CD8-positive, alpha-beta memory T cell (primary cell): ENCODE measurements at places on chromosomes 2 and 18. TPM values are rescaled to one million over a fixed set of nuclear protein-coding genes. Genes with fewer than 3 reads are reported as not detected.

Gene CAPN10
- total RNA-seq: 40.5 TPM

DNA sequence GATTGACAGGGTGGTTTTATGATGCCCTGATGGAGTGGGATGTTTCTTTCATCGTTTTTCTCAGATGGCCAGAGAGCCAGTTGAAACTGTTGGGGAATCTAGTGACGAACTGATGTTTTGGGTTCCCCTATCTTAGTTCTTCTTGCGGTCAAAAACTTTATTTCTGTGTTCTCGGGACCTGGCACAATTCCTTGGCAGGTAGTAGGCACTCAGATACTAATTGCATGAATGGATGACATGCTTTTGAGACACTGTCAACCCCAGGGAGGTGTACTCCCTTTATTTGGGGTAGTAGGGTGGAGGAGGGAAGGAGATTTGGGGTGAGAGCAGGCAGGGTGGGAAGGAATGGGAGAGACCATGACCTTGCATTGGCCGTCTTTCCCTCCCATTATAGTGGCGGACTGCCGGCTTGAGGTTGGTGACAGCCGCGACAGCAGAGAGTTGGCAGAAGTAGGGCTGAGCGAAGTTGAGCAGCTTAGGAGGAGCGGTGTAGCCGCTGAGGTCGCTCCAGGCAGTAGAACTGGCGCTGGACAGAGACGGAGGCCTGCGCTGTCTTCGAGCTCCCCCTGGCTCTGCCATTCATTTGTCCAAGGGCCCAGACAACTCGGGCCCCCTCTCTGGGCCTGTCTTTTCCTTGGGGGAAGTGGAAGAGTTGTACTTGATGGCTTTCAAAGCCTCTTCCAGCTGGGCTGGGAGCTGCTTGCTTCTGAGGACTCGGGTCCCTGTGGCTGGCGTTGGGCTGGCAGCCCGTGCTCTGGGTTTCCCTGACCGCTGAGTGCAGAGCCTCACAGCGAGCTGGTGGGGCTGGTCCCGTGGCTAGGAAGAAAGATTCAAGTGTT is 2.6 kb downstream of the TET3 start:
- no peak for DNase-seq
- peak overlapping the region; percentile 58 for H3K4me3 ChIP-seq
- no peaks in the 10 kb centered on the region for H3K36me3 ChIP-seq
- peak overlapping the region; percentile 13 for H3K27ac ChIP-seq
- H3K27me3 ChIP-seq: no peaks in the 10 kb centered on the region

GRCh38 chr18:9565407-9565806 is 49.0 kb downstream of the PPP4R1 start:
- peaks cover 16% of the 10 kb centered on the region for H3K36me3 ChIP-seq
- no peaks in the 10 kb centered on the region for H3K4me1 ChIP-seq
- H3K27me3 ChIP-seq: no peaks in the 10 kb centered on the region
- H3K27ac ChIP-seq: no peak overlapping the region
- DNase-seq: no peak

- H3K36me3 ChIP-seq: no peaks in the 10 kb centered on the region
- H3K4me1 ChIP-seq: peaks cover 33% of the 10 kb centered on the region
- H3K27me3 ChIP-seq: no peaks in the 10 kb centered on the region
- no peak overlapping the region for H3K27ac ChIP-seq
- H3K4me3 ChIP-seq: no peak overlapping the region
- DNase-seq: no peak
Observed at GRCh38 chr2:55011831-55012671, 38.2 kb downstream of the RTN4 start.

Gene HMSD
- 9.8 TPM for total RNA-seq

DNA sequence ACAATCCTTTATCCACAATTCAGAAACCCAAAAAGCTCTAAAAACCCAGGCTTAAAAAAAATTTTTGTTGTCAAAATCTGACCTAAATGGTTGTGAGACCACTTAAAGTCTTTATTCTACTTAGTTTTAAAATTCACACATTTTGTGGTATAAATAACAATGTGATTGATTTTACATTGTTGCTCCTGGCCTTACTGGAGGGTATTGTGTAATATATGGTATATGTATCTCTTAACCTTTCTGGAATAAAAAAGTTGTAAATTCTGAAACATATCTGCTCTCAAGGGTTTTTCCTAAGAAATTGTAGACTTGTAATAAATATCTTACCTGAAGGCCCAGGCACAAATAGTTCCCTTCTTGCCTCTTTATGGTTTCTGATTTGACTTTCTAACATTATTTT is 73.3 kb upstream of the PNPT1 start:
- no peaks in the 10 kb centered on the region for H3K27me3 ChIP-seq
- H3K4me3 ChIP-seq: no peak overlapping the region
- H3K4me1 ChIP-seq: no peaks in the 10 kb centered on the region
- DNase-seq: no peak
- no peak overlapping the region for H3K27ac ChIP-seq

GRCh38 chr2:44164617-44165016 is 4.1 kb upstream of the PPM1B start:
- H3K27ac ChIP-seq: no peak overlapping the region
- H3K27me3 ChIP-seq: no peaks in the 10 kb centered on the region
- no peak for DNase-seq
- H3K4me1 ChIP-seq: peaks cover 4% of the 10 kb centered on the region

GRCh38 chr2:215604606-215605005 is 168.7 kb upstream of the FN1 start:
- H3K36me3 ChIP-seq: no peaks in the 10 kb centered on the region
- no peaks in the 10 kb centered on the region for H3K27me3 ChIP-seq
- no peak overlapping the region for H3K27ac ChIP-seq
- H3K4me1 ChIP-seq: no peaks in the 10 kb centered on the region

DNA sequence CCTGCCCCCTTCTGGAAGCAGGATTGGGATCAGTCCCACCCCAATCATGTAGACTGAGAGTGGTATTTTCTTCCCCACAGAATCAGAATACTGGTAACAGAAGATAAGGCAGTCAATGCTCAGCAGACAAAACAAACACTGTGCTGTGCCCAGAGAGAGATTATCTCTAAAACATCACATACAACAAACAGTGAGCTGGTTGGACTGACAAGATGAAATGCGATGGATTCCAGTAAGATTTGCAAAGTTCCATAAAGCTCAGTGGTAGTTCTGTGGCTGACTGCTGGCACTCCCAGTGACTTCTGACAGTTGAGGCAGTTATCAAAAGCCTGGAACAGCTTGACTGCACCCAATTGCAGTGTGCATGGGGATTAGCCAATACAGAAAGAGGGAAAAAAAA is 311.5 kb upstream of the MGAT5 start:
- DNase-seq: no peak
- H3K4me3 ChIP-seq: no peak overlapping the region
- H3K27me3 ChIP-seq: no peaks in the 10 kb centered on the region
- H3K27ac ChIP-seq: no peak overlapping the region
- no peaks in the 10 kb centered on the region for H3K36me3 ChIP-seq
- no peaks in the 10 kb centered on the region for H3K4me1 ChIP-seq

Gene LRRC30
- total RNA-seq: not detected

Gene HRH4
- not detected for total RNA-seq

- no peaks in the 10 kb centered on the region for H3K36me3 ChIP-seq
- H3K4me1 ChIP-seq: no peaks in the 10 kb centered on the region
- H3K27me3 ChIP-seq: no peaks in the 10 kb centered on the region
- DNase-seq: no peak
- H3K27ac ChIP-seq: no peak overlapping the region
Observed at GRCh38 chr18:59546188-59546587, 151.0 kb downstream of the CCBE1 start.

- H3K27me3 ChIP-seq: no peaks in the 10 kb centered on the region
- H3K4me3 ChIP-seq: no peak overlapping the region
Observed at GRCh38 chr2:55511508-55512124, 7.9 kb upstream of the CFAP36 start.

Gene CYP1B1
- total RNA-seq: 19.4 TPM

GRCh38 chr2:8441986-8442385 is 239.9 kb upstream of the ID2 start:
- H3K27ac ChIP-seq: no peak overlapping the region
- H3K4me1 ChIP-seq: peaks cover 6% of the 10 kb centered on the region
- DNase-seq: no peak
- H3K36me3 ChIP-seq: no peaks in the 10 kb centered on the region
- H3K27me3 ChIP-seq: no peaks in the 10 kb centered on the region

- H3K27me3 ChIP-seq: no peaks in the 10 kb centered on the region
- H3K4me3 ChIP-seq: no peak overlapping the region
- H3K27ac ChIP-seq: no peak overlapping the region
- no peaks in the 10 kb centered on the region for H3K4me1 ChIP-seq
- no peak for DNase-seq
Observed at GRCh38 chr18:37303009-37303408, 262.6 kb downstream of the CELF4 start.

GRCh38 chr2:164657129-164657528 is 35.8 kb upstream of the GRB14 start:
- H3K36me3 ChIP-seq: no peaks in the 10 kb centered on the region
- no peak for DNase-seq
- H3K27ac ChIP-seq: no peak overlapping the region
- H3K4me3 ChIP-seq: no peak overlapping the region

- H3K4me1 ChIP-seq: no peaks in the 10 kb centered on the region
- H3K4me3 ChIP-seq: no peak overlapping the region
- no peaks in the 10 kb centered on the region for H3K27me3 ChIP-seq
- H3K36me3 ChIP-seq: no peaks in the 10 kb centered on the region
- no peak overlapping the region for H3K27ac ChIP-seq
Observed at GRCh38 chr2:37405781-37406180, 61.4 kb downstream of the QPCT start.

Gene LMAN2L
- total RNA-seq: 9.9 TPM

DNA sequence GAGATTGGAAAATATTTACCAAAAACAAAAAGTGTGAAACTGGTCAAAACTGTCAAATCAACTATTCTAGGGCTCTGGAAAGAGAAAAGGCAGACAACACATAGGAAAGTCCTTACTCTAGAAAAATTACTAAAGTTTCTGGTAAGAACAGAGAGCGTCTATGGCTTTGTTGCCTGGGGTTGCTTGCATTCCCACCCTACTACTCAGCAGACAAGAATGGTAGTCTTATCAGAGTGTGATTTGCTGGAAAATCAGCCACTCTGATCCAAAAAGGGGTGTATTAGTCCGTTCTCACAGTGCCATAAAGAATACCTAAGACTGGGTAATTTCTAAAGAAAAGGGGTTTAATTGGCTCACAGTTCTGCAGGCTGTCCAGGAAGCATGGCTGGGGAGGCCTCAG is 50.3 kb upstream of the CDH20 start:
- no peak for DNase-seq
- no peak overlapping the region for H3K27ac ChIP-seq
- H3K27me3 ChIP-seq: no peaks in the 10 kb centered on the region
- no peaks in the 10 kb centered on the region for H3K36me3 ChIP-seq

Gene SPP2
- total RNA-seq: not detected

GRCh38 chr2:170276925-170277629 is 99.1 kb downstream of the MYO3B start:
- no peaks in the 10 kb centered on the region for H3K27me3 ChIP-seq
- no peak overlapping the region for H3K4me3 ChIP-seq
- no peak for DNase-seq
- H3K4me1 ChIP-seq: no peaks in the 10 kb centered on the region
- no peak overlapping the region for H3K27ac ChIP-seq

DNA sequence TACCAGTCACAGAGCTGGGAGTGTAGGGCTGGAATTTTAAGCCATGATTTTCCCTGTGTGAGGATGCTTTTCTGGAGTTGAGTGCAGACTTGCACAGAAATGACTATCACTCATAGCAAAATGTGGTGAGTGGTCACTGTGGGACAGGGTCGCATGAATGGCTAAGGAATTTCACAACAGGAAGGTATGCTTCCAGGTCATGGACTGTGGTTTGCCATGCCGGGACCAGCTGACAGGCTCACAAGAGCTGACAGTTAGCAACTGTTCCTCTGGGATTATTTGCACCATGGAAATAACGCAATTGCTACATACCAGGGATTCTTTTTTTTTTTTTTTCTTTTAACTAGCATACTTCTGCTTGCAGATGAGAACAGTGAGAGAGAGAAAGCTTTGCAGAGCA is 3.8 kb upstream of the UXS1 start:
- H3K36me3 ChIP-seq: no peaks in the 10 kb centered on the region
- H3K4me3 ChIP-seq: no peak overlapping the region
- H3K27ac ChIP-seq: no peak overlapping the region
- peaks cover 11% of the 10 kb centered on the region for H3K4me1 ChIP-seq
- no peaks in the 10 kb centered on the region for H3K27me3 ChIP-seq

Gene VAMP5
- total RNA-seq: 26.4 TPM

GRCh38 chr2:20194097-20195015 is 30.6 kb downstream of the SDC1 start:
- no peaks in the 10 kb centered on the region for H3K4me1 ChIP-seq
- no peak overlapping the region for H3K4me3 ChIP-seq
- no peak for DNase-seq
- H3K27me3 ChIP-seq: no peaks in the 10 kb centered on the region
- no peak overlapping the region for H3K27ac ChIP-seq

Gene UGT1A8
- total RNA-seq: not detected

- H3K4me1 ChIP-seq: peaks cover 31% of the 10 kb centered on the region
- H3K27me3 ChIP-seq: no peaks in the 10 kb centered on the region
- DNase-seq: no peak
- H3K27ac ChIP-seq: peak overlapping the region; percentile 59
- peaks cover 24% of the 10 kb centered on the region for H3K36me3 ChIP-seq
Observed at GRCh38 chr18:68714366-68714711, 569 bp downstream of the TMX3 start.

Gene GLI2
- total RNA-seq: not detected

Gene VAPA
- 167 TPM for total RNA-seq

Gene TMEM247
- not detected for total RNA-seq

DNA sequence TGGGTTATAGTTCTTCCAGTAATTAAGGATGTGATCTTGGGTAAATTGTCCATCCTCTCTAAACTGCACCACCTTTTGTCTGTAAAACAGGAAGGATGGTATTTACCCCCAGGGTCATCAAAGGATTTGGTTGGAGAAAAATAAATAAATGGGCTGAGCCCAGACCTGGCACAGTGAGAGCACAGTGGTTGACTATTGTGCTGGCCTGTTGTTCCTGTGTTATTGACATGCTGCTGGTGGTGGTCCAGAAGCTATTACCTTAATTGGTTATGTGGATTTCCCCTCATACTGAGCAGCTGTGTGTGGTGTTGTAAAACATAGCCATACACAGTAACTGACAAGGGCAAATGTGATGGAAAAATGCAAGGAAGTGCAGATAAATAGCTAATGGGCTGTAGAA is 746 bp upstream of the IL37 start:
- H3K27me3 ChIP-seq: no peaks in the 10 kb centered on the region
- no peak overlapping the region for H3K27ac ChIP-seq
- H3K36me3 ChIP-seq: no peaks in the 10 kb centered on the region
- no peak overlapping the region for H3K4me3 ChIP-seq
- peaks cover 13% of the 10 kb centered on the region for H3K4me1 ChIP-seq

DNA sequence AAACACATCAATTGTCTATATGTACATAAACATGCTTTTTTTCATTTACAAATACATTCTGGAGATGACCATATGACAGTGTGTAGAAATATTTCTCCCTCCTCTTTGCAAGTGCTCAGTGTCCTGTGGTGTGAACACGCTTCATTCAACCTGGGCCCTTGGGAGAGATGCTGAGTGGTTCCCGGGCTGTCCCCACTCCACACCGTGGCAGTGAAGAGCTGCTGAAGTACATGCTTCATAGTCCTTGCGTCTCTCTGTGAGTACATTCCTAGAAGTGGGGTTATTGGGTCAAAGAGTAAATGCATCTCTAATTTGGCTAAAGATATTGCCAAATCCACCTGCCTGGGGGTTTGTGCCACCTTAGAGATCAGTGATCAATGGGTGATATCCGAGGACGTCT is 6.5 kb upstream of the GPR35 start:
- no peak overlapping the region for H3K4me3 ChIP-seq
- H3K27ac ChIP-seq: no peak overlapping the region
- DNase-seq: no peak
- no peaks in the 10 kb centered on the region for H3K27me3 ChIP-seq
- H3K4me1 ChIP-seq: peaks cover 33% of the 10 kb centered on the region
- no peaks in the 10 kb centered on the region for H3K36me3 ChIP-seq

- no peak for DNase-seq
- H3K4me1 ChIP-seq: no peaks in the 10 kb centered on the region
- no peaks in the 10 kb centered on the region for H3K27me3 ChIP-seq
- no peak overlapping the region for H3K4me3 ChIP-seq
Observed at GRCh38 chr2:64298161-64298560, 153.9 kb upstream of the PELI1 start.

Gene BARD1
- total RNA-seq: 18.3 TPM
